ENCODE measurements at places on chromosomes 7 and 10.

DNA sequence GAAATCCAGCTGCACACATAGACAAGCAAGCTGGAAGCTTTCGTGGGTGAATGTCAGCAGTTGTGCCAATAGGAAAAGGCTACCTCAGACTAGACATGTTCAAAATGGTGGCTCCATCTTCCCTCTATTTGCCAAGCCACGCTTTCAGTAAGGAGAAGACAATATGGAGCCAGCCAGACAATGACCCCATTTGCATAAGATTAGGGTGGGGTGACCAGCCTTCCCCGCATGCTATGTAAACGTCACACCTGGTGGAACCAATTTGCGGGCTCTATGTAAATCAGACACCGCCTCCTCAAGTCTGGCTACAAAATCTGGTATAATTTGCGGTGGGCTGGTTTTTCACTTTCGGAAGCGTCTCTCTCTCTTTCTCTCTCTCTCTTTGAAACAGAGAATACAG, 297.4 kb upstream of the PCDH15 start:
- DNase-seq, result no peak

GRCh38 chr10:71600849-71601248, 118.7 kb downstream of the C10orf105 start:
- no peak for DNase-seq

GRCh38 chr10:65943451-65943850, 982.4 kb upstream of the LRRTM3 start:
- no peak for DNase-seq

- DNase-seq, result no peak
These were observed 56.3 kb upstream of the CYP2C8 start for GRCh38 chr10:95125582-95125981.

DNA sequence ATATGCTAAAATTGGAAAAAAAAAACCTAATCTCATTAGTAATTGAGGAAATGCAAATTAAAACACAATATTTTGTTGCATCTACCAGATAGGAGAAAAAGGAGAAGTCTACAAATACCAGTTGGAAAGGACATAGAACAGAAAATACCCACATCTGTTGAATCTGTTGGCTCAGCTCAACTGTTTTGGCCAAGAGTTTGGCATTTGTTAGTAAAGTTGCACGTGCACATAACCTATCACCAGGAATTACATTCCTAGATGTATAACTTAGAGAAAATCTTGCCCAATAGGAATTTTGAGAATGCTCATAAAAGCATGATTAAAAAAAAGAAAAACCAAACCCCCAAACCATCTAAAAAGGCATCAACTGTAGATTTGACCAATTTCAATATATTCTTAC, 282.1 kb upstream of the BMPER start:
- no peak for DNase-seq

- no peak for DNase-seq
These were observed 145.5 kb downstream of the MPP7 start for GRCh38 chr10:28157379-28157778.

DNA sequence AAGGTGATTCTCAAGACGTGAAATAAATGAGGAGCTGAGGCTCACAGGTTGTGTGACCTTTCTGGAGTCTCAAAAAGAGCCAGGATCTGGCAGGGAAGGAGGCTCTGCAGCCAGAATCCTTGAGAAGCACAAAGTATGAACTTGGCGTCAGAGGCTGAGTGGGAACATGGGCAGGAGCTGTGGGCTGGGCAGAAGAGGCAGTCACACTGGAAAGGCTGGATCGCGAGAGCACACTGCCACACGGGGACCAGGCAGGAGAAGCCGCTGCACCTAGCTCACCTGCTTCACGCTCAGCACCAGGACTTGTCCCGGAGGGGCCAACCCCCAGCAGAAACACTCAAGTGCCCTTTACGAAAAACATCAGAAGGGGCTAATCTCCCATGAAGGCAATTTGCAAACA, 535.0 kb downstream of the TNS3 start:
- no peak for DNase-seq

DNA sequence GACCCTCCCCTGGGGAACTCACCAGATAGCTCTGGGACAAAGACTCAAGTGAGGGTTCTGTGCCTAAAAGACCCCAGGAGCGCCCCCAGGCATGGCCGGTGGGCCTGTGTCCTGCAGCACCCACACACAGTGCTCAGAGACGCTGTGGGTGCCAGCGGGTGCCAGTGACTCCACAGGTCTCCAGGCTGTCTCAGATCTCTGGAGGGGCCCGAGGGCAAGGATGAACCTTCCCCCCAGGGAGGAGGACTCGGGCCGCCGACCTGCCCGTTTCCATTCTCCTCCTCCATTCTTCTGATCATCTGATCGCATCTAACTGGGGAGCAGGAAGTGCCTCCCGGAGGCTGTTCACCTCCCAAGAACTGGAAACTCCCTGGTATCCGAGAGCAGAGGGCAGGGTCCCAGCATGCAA, 980 bp downstream of the ADAM8 start:
- no peak for DNase-seq

Data from stimulated activated CD8-positive, alpha-beta memory T cell treated with anti-CD3 and anti-CD28 coated beads, Interleukin-7, amount 100 ng/mL, for 1 hour (primary cell).